ENCODE measurements at places on chromosomes 12 and 14. TPM values are rescaled to one million over a fixed set of nuclear protein-coding genes. Genes with fewer than 3 reads are reported as not detected.

Gene HSPB8
- 161 TPM for polyA plus RNA-seq

Gene SAMD4A
- polyA plus RNA-seq: 74.1 TPM

GRCh38 chr12:43655586-43655985, 103.0 kb downstream of the PUS7L start:
- DNase-seq: no peak

Gene ARHGEF40
- polyA plus RNA-seq: 61.5 TPM

- no peak for DNase-seq
Observed at GRCh38 chr12:129028844-129029243, 175.6 kb downstream of the GLT1D1 start.

Gene CLEC9A
- not detected for polyA plus RNA-seq

DNA sequence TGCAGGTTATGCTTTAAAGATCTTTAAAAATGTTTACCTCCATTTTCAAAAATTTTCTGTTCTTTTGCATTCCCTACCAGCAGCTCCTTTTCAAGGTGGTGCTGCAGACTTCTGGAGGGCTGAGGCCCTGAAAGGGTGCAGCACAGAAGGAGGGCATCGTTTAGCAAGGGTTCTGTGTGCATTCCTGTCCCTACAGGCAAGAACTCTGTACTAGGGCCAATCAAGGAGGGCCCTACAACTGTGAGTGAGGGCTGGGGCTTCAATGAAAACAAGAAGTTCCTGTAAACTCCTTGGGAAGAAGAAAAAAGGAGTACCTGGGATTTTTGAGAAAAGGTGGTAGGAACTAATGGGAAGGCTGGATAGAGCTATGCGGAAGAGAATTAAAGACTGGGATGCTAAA, 50.7 kb upstream of the CSRP2 start:
- no peak for DNase-seq

DNA sequence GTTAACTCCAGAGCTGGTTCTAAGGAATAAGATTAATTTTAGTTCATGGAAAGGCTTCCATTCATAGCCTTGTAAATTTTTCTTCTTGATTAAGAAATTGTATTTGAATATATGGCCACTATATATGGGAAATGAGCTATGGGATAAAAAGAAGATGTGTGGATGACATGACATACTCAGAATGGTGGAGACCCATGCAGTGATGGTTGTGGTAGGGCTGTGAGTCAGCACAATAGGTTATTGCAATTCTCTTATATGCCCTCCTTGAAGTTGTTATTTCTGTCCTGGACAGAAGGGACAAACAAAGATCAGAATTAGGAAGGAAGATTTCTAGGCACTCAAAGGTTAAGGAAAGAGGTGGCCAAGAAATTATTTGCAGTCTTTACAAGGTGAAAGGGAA, 21.5 kb downstream of the RASSF9 start:
- DNase-seq: no peak

GRCh38 chr12:39692258-39692853, 72.8 kb upstream of the ABCD2 start:
- peak; percentile 2 for DNase-seq

GRCh38 chr12:124481772-124482566, 85.4 kb downstream of the NCOR2 start:
- DNase-seq: no peak

- DNase-seq: peak; percentile 33
Observed at GRCh38 chr12:125148316-125148715, 83.1 kb downstream of the AACS start.

Gene KIF26A
- 8.0 TPM for polyA plus RNA-seq

Gene TESPA1
- polyA plus RNA-seq: 0.53 TPM

DNA sequence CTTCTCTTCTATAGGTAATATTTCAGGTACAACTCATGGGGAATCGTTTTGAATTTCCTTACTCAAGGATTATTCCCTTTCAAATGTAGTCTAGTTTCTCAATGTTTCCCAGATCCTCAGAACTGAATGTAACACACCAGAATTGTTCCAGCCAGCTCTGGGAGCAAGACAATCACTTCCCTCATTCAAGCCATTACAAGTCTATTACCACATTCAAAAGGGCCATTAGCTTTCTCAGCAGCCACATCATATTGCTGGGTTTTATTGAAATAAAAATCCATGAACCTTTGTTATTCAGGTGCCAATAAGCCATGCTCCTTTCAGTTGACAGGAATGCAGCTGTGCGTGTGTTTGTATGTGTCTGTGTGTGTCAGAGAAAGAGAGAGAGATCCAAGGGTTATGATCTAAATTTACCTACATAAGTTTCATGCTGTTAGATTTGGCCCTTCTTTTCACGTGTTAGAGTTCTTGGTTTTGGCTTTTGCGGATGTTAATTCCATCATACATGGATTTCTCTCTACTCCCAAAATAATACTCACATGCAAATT, 357.7 kb downstream of the BCAT1 start:
- DNase-seq: no peak

GRCh38 chr14:64440494-64440893, 24.8 kb upstream of the AKAP5 start:
- no peak for DNase-seq

Gene ZNF891
- 1.3 TPM for polyA plus RNA-seq

Gene CYP46A1
- polyA plus RNA-seq: 6.3 TPM

Gene CD4
- polyA plus RNA-seq: 9.7 TPM

DNA sequence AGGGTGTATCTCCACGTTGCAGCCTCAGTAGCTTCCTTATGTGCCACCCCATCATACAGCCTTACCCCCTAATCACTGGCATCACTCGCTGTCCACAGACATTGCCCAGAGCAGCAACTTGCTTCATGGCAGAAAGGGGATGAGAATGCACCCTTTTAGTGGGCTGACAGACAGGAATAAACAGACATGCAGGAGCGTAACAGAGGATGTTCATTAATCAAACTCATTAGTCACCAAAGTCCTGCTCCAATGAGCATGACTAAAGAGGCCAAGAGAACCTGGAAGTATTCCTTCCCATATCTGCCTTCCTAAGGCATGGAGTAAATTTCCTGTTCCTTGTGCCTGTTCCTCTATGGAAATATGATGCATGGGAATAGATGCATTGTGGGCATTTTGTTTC, 197.0 kb downstream of the PHLDA1 start:
- DNase-seq: no peak

Gene EVL
- 76.2 TPM for polyA plus RNA-seq

DNA sequence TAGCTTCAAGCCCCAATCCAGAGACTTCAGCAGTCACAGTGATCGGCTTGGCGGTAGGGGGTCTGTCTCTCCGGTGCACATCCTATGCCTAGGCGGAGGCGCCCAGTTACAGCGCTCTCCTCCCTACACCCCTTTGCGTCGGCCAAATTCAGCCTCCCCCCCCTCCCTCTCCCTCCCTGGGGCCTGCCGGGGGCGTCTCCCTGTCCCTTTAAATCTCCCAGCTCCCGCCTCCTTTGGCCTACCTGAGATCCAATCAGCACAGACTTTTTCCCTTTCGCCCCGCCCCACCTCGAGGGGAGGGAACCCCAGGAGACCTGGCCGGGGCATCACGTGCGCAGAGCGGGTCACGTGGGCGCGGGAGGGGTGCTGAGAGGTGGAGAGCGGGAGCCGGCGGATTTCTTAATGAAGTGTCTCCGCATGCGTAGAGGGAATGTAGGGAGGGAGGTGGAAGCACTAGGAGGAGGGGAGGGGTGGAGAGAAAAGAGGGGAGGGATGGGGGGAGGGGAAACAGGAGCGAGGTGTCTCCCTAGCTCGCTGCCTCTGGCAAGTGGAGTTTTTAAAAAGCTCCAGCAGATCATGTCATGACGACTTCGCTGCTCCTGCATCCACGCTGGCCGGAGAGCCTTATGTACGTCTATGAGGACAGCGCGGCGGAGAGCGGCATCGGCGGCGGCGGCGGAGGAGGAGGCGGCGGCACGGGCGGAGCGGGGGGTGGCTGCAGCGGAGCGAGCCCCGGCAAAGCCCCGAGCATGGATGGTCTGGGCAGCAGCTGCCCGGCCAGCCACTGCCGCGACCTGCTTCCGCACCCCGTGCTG, at the start of gene HOXC13:
Gene HOXC13, plus strand, starts transcription at position 506 of the 815 bp plus-strand sequence. Its CDS starts 76 bp downstream, at position 582.
- DNase-seq: peak; percentile 90

Gene CIROP
- polyA plus RNA-seq: not detected

DNA sequence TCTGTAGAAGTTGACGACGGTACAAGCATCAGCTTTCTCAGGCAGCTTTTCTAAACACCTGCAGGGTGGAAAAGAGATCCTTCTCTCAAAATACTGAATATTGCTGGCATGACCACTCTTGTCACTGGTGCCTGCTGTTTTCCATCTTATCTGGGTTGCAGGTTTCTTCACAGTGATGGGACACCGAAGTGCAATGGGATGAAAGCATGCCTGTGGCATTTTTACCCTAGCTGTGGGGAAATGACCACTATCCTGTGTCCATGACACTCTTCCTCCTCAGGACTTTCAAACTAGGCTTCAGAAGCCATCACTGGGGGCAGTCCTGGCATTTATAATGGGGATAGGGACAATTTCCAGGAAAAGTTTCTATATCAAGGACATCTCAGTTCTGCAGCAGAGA, 98.5 kb downstream of the ETV6 start:
- DNase-seq: no peak

DNA sequence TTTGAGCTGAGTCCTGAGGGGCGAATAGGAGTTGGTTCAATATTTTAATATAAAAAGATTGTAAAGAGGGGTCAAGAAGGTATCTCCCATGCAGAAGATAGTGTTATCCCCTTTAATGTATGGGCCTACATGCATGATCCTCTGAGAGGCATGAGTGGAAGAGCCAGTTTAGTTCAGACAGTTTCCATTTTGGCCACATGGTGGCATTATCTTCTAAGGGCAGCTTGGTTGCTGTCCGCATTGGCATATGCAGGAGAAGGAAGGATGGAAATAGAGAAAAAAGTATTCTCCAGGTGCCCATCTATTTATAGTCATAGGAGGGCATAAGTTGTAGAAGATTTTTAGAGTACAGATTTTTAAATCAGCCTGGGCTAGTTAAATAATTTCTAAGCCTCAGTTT, 5.4 kb downstream of the SAMD4A start:
- peak; percentile 33 for DNase-seq

DNA sequence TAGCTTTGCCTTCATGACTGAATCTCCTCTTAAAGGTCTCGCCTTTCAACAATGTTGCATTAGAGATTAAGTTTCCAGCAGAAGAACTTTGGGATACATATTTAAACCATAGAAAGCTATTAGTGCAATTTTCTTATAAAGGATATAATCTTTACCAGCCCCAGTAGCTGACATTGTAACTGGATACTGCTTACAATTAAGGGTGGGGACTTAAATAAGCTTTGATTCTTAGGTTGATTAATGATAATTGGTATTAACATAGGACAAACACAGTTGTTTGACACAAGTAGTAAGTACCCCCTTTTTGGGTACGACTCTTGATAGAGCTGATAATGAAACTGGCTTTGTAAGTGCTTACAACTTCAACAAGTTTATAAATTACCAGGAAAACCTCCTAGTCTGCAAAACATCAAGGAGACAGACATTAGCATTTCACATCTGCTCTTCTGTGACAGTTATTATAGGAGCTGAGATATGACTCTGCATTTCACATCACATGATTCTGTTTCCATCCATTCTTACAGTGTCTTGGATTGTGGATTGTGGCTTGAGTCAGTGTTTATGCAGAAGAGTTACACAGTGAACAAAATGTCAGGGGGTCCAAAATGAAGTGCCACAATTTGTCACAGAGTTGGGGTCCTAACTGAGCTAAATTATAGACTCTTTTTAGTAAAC, 249.1 kb upstream of the E2F7 start:
- DNase-seq: no peak

Gene GALNT16
- polyA plus RNA-seq: 36.8 TPM

GRCh38 chr14:38512236-38512635, 256.3 kb upstream of the CLEC14A start:
- DNase-seq: no peak

GRCh38 chr12:53659011-53659551, 16.8 kb downstream of the ATP5MC2 start:
- DNase-seq: peak; percentile 86

DNA sequence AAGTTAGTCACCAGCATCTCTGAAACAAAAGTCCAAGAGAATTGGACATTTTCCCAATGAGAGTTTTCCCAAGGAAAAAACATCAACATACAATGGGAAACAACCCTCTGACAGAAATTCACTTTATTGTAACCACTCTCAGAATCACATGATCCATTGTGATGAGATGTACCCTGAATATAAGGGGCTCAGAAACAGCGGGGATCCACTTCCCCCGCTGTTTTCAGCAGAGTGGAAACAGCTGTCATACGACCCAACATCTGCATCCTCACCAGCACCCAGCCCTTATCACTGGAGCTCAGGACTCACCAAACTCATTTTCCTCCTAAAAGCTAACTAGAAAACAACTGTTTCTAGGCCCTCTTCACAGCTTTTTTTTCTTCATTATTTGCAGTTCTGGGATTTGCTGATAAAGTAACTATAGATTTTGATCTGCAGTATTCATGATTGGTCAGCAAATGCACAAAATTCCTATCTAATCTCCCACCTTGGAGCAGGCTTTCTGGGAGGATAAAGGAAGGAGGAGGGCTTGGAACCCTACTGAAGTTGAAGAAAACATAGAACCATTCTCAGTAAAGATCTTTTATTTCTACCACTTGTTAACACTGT, 31.3 kb downstream of the CORO1C start:
- no peak for DNase-seq

Gene DPY19L2
- polyA plus RNA-seq: 5.0 TPM

- no peak for DNase-seq
Observed at GRCh38 chr12:4330203-4330602, 9.2 kb downstream of the TIGAR start.

Gene KCNH5
- polyA plus RNA-seq: 0.17 TPM

GRCh38 chr12:121283388-121283787, 13.1 kb downstream of the CAMKK2 start:
- DNase-seq: no peak

Gene NUDT4
- 71.8 TPM for polyA plus RNA-seq

DNA sequence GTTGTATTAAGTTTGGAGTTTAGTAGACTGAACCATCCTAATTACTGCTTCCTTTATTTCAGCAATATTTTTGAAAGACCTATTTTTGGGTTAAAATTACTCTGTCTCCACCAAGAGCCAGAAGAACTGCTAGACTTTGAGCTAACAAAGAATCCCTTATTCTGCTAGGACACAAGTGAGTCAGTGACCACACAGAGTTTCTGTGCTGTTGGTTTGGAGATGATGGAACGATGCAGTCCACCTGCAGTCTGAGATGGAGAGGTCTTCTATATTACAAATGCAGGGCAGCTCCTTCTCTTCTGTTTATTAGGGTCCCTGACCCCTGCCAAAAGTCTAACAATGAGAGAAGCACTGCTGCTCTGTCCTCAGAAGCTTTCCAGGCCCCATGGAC, 6.7 kb upstream of the STXBP6 start:
- DNase-seq: no peak

- no peak for DNase-seq
Observed at GRCh38 chr12:15677228-15677627, 112.0 kb downstream of the EPS8 start.

Gene MMP19
- polyA plus RNA-seq: 2.4 TPM

DNA sequence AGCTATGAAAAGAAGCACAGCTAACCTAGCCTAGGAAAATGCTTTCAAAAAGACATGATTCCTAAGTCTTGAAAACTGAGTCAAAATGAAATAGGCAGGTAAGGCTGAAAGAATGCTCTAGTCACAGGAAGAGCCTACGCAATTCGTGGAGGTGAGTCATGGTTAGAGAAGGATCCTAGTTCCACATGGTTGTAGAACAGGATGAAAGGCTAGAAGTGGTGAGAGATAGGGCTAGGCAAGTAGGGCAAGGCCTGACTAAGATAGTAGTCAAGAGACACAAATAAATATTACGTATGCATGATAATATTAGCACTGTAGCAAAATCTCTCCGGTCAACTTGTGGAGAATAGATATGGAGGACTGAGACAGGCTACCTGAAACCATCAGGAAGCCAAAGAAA, 47.2 kb downstream of the PLCZ1 start:
- no peak for DNase-seq
